ENCODE measurements at places on chromosomes 12 and 14.
A peak's percentile ranks its signal among the peaks of the same experiment; 100 is the strongest.

DNA sequence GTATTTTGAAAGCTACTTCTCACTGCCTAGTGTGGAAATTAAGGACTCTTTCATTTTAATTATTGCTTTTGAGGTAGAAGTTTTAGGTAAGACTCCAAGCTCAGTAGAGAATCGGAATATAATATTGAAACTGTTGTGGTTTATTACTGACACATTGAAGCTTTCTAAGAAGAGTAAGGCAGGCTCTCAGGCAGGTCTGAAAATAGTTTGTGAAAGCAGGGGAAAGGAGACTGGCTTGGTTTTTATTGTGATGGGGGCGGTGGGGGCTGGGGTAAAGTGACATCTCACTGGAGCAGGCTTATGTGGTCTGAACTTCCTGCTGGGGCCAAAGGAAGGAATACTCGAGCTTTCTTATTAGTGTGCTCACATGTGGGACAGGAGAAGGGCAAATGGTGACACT lies 79.5 kb downstream of the OTOGL start:
- DNase-seq = no peak

DNA sequence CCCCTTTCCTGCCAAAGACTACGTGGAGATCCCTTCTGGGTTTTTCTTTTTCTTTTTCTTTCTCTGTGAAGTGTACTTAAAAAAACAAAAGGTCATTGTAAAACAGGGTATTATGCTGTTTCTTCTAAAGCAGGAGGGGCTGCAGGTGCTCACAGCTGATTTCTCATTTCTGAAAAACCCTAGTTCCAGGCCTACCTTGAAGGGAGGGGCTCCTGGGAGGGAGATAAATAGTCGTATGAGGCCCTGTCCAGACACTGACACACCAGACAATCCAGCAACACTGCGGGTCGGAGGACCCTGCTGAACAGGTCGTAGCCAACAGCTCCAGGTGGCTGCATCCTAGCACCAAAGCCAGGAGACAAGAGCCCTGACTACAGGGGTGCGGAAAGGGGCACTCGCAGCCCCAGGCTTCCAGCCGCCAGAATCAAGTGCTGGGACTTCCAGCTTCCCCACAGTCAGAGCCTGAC lies 41.1 kb downstream of the PSMA6 start:
- DNase-seq = no peak

- no peak for DNase-seq
Observed at GRCh38 chr12:108610856-108611605, 13.1 kb upstream of the TMEM119 start.

DNA sequence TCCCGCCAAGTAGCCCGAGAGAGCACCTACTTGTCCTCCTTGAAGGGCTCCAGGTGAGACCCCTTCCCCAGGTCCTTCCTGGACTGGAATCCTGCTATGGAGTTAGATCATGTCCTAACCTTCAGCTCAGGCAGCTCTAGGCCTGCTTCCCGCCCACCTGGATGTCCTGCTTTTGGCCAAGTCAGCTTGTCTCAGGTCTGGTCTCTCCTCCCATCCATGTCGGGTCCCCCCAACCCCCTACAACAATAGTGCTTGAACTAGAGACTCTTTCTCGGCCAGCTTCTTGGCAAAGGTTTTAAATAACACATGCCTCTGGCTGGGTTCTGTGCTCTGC lies 3.6 kb downstream of the NAB2 start:
- peak; percentile 12 for DNase-seq

DNA sequence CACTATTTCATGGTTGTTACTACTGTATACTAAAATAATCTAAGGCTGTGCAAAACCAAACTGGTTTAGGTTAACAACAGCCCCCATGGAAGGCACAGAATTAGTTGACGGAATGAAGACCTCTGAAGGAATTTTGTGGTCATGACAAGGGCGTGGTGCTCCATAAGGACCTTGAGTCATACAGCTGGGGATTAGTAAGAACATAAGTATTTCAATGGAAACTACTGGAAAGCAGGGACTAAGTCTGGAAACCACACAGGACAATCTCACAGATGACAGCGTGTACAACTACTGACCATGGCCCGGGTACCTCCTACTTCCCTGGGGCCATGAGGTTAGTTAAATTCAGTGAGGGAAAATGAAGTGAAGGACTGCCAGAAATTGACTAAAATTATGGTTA lies 98.5 kb upstream of the PLEKHA5 start:
- DNase-seq = no peak

GRCh38 chr12:58925111-58925611 lies 4.9 kb upstream of the LRIG3 start:
- no peak for DNase-seq

GRCh38 chr14:70955543-70956480 lies 48.6 kb downstream of the PCNX1 start:
- DNase-seq = peak; percentile 55

DNA sequence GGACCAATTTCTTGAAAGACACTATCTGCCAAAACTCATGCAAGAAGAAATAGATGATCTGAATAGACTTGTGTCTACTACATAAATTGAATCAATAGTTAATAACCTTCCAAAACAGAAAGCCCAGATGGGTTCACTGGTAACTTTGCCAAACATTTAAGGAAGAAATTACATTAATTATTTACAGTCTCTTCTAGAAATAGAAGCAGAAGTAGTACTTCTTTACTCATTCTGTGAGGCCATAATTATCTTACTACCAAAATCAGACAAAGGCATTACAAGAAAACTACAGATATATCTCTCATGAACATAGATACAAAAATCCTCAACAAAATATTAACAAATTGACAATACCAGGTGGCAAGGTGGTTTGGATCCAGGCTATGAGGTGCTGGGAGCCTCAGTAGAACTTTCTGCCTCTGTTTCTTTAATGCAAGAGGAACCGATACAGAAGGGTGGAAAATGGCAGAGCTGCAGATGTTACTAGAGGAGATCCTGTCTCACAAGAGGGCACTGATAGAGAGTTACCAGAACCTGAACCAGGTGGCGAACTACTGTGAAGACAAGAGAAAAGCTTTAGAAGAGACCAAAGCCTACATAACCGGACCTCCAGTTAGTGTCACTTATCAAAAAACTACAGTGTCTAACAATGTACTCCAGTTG lies 33.7 kb upstream of the KTN1 start:
- DNase-seq = no peak

GRCh38 chr12:77891518-77892147 lies 60.9 kb downstream of the NAV3 start:
- no peak for DNase-seq

DNA sequence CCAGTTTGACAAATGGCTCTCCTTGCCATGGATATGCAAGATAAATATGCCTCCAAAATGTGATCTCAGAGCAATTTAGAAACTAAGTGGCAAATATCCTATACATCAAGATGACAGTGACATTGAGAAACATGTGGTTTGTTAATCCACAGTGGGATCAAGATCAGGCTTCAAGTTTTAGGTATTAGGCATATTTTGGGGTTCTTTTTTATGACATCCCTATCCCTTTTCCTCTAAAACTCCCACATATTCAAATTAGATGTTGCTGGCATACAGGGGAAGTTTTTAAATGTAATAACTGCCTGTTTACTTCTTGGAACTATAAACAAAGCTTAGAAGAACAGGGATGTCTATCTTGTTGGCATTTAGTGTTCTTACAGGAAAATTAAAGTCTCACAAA lies 179.4 kb downstream of the CRADD start:
- no peak for DNase-seq

DNA sequence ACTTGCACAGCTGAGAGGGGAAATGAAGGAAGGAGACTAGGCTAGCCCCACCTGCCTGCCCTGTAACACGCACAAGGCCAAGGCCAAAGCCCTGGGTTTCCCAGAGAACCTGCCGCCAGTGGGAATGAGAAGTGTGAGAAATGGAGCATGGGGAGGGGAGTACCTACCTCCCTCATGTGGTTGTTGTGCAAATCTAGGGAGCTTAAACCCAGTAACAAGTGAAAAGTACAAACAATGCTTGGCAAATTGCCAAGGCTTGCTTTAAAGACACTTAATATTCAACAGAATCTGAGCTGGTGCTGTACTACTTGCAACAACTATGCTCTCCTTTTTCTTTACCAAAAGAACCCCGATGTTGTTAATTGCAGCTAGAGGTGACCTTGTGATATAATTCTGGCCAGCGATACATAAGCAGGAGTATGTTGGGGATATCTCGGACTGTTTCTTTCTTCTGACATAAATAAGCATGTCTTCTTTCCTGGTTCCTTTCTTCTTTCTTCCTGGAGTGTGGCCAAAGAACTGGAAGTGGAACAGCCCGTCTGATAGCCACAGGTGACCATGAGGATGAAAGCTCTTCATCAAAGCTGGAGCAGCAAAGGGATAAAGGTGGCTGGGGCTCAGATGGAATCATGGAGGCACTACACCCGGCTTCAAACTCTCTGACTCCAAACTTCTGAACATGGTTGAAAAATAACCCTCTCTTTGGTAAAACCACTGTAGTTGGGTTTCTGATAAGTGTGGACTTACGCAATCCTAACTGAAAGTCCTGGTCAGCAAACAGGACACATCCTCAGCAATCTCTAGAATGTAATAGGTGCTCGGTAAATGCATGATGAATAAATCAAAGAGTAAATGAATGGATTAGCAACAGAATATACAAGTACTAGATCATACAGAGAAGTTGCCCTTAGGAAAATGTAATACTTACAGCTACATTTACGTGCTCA lies 207.9 kb downstream of the NUAK1 start:
- no peak for DNase-seq

Measured in CD4-positive, alpha-beta memory T cell (primary cell).